ENCODE measurements at places on chromosomes 2 and 18.

DNA sequence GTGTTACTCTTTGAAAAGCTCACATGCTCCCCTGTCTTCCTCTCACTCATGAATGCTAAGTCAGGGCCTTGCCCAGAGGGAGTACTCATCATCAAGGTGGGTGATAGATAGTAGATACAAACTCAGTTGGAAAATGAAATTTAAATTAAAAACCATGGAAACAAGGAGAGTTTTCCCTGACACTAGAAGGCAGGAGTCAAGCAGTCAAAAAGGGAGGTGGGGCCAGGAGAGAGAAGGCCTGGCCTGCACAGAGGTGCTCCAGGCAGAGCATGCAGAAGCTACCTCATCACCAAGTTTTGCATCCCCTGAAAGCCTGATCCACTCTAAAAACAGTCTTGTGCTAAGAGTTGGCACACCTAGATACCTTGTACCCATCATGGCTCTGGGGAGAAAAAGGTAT is 143.7 kb downstream of the MYO5B start:
- DNase-seq, result no peak

GRCh38 chr2:50582164-50582563 is 449.8 kb downstream of the NRXN1 start:
- no peak for DNase-seq

DNA sequence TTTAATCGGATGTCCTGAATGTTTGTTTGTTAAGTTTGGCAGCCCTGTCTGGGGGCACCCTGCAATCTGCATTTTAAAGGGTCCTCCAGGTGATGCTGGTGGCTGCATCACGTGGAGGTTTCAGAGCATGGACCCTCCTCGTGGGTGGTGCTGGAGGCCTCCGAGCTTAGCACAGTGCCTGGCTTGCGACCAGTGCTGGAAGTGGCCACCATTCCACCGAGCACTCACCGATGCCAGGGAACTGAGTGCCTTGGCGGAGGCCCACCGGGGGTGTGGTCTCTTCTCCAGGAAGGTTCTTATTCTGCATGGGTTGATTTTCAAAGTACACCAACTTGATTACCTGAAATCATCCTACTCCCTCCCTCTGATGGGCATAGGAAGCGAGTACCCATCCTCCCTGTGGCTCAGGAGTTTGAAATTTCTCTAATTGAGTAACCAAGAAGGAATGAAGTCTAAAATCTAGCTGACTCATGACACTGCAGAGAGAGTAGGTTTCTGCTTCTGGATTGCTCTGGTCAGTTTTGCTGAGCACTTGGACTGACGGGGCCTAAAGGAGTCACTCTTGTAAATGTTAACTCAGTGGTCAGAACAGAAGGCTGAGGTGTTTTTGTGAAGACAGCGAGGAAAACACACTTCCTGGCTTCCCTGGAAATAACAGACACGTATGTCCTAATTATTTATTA is 58.1 kb upstream of the SLC66A3 start:
- no peak for DNase-seq

DNA sequence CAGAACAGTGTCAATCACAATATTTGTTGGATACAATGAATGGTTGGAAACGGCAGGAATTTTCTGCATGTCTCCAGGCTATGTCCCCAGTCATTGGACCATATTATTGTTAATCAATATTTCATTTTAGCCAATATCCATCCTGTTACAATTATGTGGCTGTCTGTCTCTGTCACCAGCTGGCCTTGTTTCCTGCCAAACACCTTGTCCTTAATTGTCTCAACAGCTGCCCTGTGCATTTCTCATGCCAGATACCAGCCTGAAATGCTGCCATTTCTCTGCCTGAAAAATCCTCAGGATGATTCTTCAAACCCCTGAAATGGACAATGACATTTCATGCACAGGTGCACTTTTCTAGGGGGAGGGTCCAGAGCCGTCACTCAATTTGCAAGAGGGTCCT is 170.6 kb downstream of the ALPK2 start:
- no peak for DNase-seq

DNA sequence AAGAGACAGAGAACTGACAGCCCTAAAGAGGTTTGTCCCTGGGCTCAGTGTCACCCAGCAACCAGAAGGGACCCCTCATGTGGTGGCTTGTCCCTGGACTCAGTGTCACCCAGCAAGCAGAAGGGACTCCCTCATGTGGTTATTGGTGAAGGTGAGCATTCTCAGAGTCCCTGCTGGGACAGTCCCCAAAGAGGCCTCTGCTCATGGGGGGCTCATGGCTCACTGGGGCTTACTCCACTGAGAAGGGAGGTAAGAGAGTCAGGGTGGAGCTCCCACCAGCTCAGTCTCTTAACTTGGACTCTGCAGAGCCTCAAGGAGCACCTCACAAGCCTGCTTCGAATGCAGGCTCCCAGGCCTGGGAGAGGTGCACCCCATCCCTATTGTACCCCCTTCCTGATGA is 145.2 kb upstream of the COPS8 start:
- DNase-seq, result no peak

All from liver (tissue), 10 donors.